A673 (cell line): ENCODE measurements at places on chromosomes 7 and 10. TPM values are rescaled to one million over a fixed set of nuclear protein-coding genes. Genes with fewer than 3 reads are reported as not detected.

- no peak for DNase-seq
Observed at GRCh38 chr7:1549357-1550004, 6.5 kb downstream of the TMEM184A start.

- peak; percentile 38 for DNase-seq
Observed at GRCh38 chr10:110486680-110487410, 10.9 kb upstream of the DUSP5 start.

- no peak for DNase-seq
Observed at GRCh38 chr10:109928475-109928891, 5.2 kb upstream of the XPNPEP1 start.

DNA sequence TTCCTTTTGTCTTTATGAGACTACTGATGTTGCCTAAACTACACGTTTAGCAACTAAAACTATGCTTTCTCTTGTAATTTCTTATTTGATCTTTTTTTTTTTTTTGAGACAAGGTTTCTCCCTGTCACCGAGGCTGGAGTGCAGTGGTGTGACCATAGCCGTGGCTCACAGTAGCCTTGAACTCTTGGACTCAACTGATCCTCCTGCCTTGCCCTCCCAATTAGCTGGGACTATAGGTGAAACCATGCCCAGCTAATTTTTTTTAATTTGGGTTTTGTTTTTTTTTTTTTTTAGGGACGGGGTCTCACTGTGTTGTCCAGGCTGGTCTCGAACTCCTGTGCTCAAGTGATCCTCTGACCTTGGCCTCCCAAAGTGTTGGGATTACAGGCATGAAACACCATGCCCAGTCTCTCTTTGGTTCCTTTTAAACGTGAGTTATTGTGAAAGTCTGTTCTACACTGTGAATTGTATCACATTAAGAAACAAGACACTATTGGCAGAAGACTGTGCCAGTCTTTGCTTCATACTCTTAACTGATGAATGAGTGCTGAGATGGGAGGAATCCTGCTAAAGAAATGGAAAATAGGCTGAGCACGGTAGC, 6.4 kb downstream of the TMEM248 start:
- no peak for DNase-seq

GRCh38 chr7:50207686-50208255, 96.7 kb upstream of the IKZF1 start:
- DNase-seq = no peak

DNA sequence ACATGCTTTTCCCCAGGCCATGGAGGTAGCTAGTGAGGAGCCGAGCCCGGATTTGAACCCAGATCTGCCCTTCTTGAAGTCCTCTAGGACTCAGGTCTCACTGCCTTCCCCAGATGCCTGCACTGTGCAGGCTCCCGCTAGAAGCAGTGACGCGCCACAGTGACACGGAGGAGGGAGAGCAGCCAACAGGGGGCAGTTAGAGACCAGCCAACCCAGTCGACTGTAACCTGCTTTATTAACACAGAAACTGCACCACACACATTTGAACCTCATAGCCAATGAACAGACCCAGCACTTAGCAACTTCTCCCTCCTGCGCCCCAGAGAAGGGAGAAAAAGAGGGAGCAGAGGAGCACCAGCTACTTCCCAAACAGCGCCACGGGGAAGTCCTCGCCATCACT, 27.4 kb downstream of the PILRA start:
- peak; percentile 47 for DNase-seq

- DNase-seq = no peak
Observed at GRCh38 chr7:121931149-121931902, 58.4 kb downstream of the PTPRZ1 start.

GRCh38 chr10:23191764-23192711, at the start of gene PTF1A:
TSS of gene PTF1A (plus strand) at chr10:23192312. CDS start at chr10:23192531, 219 bp downstream.
- DNase-seq = peak; percentile 26

GRCh38 chr10:79981450-79982361, 32.8 kb upstream of the SFTPD start:
- DNase-seq = peak; percentile 71

- DNase-seq = no peak
Observed at GRCh38 chr7:138979988-138980562, 1.1 kb downstream of the KIAA1549 start.

- DNase-seq = no peak
Observed at GRCh38 chr10:126041117-126041516, 144.8 kb downstream of the FANK1 start.

- DNase-seq = no peak
Observed at GRCh38 chr7:142733271-142733670, 16.0 kb upstream of the PRSS1 start.

DNA sequence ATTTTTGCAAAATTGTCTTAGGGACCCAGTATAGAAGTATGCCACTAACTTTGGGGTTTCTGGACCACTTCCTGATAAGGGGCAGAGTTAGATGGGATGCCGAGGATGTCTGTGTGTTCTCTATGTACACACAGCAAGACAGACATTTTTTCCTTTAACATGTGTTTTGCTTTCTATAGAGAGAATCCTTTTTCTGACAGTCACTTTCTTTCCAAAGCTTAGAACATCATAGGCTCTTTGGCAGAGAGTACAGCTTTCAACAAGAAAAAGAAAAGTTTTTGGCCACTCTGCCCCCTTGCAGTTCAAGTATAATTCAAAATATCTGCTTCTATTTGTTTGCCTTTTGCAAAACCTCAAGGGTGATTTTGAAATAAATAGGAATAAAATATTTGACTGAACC, 44.1 kb downstream of the PAPSS2 start:
- DNase-seq = no peak

SH2B2 gene
- 8.6 and 11.3 TPM in 2 replicates for total RNA-seq

TAS2R41 gene
- total RNA-seq = not detected in 2 replicates

DLX5 gene
- total RNA-seq = 69.6 and 82.1 TPM in 2 replicates

LRRTM3 gene
- not detected in 2 replicates for total RNA-seq

ANXA8L1 gene
- not detected in 2 replicates for total RNA-seq

STX1A gene
- total RNA-seq = 37.8 and 47.1 TPM in 2 replicates
